Endothelial cell (in vitro differentiated cells): ENCODE measurements at places on chromosomes 2 and 18.

DNA sequence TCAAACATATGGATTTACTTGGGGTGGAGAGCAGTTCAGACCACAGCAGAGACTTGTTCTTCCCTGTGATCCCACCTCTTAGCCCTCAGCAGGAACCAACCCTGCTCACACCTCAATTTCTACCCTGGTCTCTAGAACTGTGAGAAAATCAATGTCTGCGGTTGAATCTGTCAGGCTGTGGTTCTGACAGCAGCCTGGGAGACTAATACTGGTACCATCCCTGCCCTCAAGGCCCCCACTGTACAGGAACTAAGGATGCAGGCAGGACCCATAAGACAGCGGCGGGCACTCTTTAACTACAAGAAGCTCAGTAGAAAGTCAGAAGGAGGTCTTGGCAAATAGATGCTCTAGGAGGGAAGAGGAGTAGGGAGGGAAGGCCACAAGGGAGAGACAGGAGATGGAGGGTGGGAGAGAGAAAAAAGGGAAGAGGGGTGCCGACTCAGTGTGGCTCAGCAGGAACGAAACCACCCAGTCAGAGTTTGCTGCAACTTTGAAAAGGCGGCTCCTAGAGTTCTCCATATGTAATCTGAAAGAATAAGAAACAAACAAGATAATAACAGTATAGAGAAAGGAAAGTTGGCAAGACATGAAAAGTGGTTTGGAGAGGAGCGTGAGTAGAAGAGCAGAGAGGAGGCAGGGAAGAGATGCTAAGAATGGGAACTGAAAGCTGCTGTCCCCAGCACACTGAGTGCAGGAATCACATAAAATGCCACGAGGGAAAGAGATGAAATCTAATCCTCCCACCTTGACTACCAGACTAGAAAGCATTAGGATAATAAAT, 323.9 kb upstream of the ID2 start:
- no peak for DNase-seq

DNA sequence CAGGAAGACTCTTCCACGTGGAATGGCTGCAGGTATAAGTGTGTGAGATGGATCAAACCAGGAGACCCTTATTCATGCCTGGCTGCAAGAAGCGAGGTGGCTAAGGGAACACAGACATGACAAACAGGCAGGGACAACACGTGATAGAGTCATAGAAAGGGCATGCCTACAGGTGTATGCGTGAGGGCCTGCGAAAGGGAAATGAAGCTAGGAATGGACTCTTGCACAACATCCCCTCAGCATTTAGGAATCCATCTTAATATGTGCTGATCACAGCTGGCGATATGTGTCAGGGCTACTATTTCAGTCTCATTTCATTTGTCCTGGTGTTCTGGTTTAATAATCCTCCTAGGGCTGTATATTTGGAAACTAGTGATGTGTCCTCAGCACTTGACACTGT, 291.2 kb downstream of the MYT1L start:
- DNase-seq, result no peak

GRCh38 chr2:111975053-111975552, 76.7 kb downstream of the MERTK start:
- DNase-seq, result no peak

DNA sequence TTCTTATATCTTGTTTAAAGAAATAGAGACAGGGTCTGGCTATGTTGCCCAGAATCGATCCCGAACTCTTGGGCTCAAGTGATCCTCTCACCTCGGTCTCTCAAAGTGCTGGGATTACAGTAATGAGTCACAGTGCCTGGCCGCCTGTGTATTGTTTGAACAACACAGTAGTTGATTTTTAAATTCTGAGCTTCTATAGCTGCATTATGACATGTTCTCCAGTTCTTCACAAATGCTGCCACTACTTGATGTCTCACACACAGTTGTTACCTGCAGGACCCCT, 7.7 kb upstream of the RHOB start:
- DNase-seq, result no peak

GRCh38 chr2:109382951-109383350, 230.8 kb downstream of the SEPTIN10 start:
- no peak for DNase-seq

DNA sequence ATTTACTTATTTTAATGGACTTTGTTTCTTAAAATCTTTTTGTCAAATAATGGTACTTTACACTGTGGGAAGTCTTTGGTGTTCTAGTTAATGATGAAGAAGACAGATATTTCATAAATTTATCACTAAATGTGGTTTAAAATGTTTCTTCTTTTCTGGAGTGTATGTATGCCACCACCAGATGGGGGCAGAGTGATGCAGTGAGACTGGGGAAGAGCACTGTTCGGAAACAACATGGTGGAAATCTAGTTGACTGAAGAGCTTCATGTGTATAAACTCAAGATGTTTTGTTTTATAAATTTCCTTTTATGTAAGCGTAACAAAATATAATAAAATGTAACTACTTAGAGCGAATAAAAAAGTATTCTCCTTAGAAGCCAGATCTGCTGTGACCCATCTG, 195.1 kb downstream of the KCNE4 start:
- peak; percentile 8 for DNase-seq

- DNase-seq, result no peak
These were observed 334.4 kb upstream of the THUMPD2 start for GRCh38 chr2:40113272-40113968.

GRCh38 chr2:136310797-136311603, 193.1 kb upstream of the CXCR4 start:
- DNase-seq, result no peak

GRCh38 chr2:25672494-25673299, 680 bp downstream of the DTNB start:
- peak; percentile 59 for DNase-seq

- DNase-seq, result no peak
These were observed 94.8 kb upstream of the ARL5A start for GRCh38 chr2:151922845-151923666.

GRCh38 chr2:11101430-11101829, 53.8 kb upstream of the SLC66A3 start:
- no peak for DNase-seq

- DNase-seq, result no peak
These were observed 12.2 kb downstream of the PLB1 start for GRCh38 chr2:28507796-28508764.

GRCh38 chr18:74063557-74063956, 84.1 kb downstream of the FBXO15 start:
- no peak for DNase-seq

DNA sequence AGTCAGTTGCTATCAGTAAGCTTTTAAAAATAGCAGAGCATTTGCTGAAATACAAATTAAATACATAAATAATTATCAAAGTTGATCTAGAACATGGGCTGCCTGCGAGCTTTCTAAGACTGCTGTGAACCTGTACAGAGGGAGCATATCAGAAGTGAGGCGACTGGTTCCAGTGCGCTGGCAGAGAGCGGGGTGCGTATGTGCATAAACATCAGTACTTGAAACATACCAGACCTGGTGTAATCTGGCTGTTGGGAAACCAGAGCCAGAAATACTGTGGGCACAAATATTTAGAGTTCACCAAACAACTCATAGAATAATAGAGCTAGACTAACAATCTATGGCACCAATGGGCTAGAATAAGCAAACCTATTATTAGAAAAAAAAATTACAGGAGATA, 27.3 kb downstream of the PDIA6 start:
- no peak for DNase-seq

- DNase-seq, result no peak
These were observed 54.3 kb upstream of the BZW1 start for GRCh38 chr2:200757399-200757798.

- DNase-seq, result no peak
These were observed 10.6 kb downstream of the CFLAR start for GRCh38 chr2:201126308-201127151.

GRCh38 chr2:145186303-145186702, 666.4 kb upstream of the ZEB2 start:
- DNase-seq, result no peak

GRCh38 chr2:130393318-130393910, 37.6 kb downstream of the PTPN18 start:
- no peak for DNase-seq
